ENCODE measurements at places on chromosomes 16 and 17.

GRCh38 chr16:585351-585750 is 4.5 kb upstream of the RAB40C start:
- no peak for DNase-seq

GRCh38 chr17:49566668-49567071 is 9.0 kb upstream of the NXPH3 start:
- no peak for DNase-seq

DNA sequence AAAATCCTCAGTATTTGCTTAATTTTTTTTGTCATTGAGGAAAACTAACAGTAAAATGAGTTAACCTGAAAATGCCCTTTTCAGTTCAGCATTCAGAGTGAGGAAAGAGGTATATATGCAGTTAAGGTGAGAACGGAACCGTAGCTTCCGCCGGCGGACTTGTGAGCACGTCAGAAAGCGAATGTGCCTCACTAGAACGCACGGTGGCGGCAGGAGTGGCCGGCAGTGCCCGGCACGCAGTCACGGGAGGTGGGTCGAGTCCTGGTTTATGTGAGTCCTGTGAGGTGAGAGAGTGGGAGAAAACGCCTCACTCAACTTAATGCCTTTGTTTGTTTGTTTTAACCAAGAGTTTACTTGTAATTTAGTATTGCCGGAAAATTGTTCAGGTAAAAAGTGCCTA is 6.1 kb downstream of the SEC14L1 start:
- DNase-seq: no peak

GRCh38 chr17:74840989-74841666 is 18.6 kb downstream of the GRIN2C start:
- peak; percentile 31 for DNase-seq

- no peak for DNase-seq
Measured at GRCh38 chr16:84339311-84339710, 29.0 kb upstream of the ATP2C2 start.

GRCh38 chr16:2155977-2156848 is 631 bp downstream of the TRAF7 start:
- DNase-seq: no peak

GRCh38 chr17:39674702-39675389 is 6.6 kb downstream of the PNMT start:
- DNase-seq: no peak

GRCh38 chr16:82319038-82319437 is 149.0 kb upstream of the MPHOSPH6 start:
- no peak for DNase-seq

DNA sequence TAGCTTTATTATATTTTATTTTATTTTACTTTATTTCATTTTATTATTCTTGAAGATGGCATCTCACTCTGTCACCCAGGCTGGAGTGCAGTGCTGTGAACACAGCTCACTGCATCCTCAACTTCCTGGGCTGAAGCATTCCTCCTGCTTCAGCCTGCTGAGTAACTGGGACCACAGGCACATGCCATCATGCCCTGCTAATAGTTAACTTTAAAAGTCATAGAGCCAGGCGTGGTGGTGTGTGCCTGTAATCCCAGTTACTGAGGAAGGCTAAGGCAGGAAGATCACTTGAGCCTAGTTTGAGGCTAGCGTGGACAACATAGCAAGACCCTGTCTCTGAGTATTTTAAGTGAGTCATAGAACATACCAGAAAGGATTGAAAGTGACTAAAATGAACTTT is 38.7 kb downstream of the ESRP2 start:
- DNase-seq: no peak

DNA sequence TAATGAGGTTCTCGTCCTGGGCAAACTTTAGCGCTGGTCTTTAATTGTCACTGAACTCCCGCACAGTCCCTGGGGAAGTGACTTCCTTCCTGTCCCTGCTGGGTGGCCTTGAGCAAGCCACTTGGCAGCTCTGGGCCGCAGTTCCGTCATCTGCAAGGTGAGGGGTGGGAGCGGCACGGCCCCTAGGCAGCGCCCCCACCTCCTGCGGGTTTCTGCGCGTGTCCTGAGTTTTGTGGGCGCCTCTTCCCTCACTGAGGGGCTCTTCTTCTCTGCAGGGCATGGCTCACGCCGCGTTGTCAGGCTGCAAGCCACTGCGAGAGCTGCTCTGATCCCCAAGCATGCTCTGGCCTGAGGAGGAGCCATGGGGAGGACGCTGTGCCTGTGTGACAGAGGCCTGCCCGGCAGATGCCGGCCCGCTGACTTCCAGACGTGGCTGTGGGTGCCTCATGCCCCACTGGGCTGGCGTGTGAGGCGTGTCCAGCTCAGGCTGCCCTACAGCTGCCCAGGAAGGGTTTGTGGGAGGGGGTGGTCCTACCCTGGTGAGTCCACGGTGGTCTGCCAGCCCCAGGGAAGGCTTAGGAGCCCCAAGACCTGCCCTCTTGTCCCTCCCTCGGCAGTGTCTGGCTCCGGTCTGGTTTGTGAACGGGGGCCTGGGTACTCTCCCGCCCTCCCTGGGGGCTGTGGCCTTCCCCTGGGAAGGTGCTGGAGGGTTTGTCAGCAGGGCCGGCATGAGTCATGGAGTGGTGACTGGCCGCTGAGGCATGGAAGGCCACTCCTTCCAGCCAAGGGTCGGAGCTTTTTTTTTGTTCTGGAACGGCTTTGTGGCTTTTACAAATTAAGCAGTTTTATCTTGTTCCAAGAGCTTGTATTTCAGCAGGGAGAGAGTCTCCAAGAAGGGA is 182.0 kb downstream of the SEC14L1 start:
- no peak for DNase-seq

DNA sequence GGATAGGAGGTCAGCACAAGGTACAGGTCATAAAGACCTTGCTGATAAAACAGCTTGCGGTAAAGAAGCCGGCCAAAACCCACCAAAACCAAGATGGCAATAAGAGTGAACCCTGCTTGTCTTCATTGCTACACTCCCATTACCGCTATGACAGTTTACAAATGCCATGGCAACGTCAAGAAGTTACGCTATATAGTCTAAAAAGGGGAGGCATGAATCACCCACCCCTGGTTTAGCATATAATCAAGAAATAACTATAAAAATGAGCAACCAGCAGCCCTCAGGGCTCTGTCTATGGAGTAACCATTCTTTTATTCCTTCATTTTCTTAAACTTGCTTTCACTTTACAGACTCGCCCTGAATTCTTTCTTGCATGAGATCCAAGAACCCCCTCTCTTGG is 1.0 kb upstream of the HSBP1 start:
- no peak for DNase-seq

DNA sequence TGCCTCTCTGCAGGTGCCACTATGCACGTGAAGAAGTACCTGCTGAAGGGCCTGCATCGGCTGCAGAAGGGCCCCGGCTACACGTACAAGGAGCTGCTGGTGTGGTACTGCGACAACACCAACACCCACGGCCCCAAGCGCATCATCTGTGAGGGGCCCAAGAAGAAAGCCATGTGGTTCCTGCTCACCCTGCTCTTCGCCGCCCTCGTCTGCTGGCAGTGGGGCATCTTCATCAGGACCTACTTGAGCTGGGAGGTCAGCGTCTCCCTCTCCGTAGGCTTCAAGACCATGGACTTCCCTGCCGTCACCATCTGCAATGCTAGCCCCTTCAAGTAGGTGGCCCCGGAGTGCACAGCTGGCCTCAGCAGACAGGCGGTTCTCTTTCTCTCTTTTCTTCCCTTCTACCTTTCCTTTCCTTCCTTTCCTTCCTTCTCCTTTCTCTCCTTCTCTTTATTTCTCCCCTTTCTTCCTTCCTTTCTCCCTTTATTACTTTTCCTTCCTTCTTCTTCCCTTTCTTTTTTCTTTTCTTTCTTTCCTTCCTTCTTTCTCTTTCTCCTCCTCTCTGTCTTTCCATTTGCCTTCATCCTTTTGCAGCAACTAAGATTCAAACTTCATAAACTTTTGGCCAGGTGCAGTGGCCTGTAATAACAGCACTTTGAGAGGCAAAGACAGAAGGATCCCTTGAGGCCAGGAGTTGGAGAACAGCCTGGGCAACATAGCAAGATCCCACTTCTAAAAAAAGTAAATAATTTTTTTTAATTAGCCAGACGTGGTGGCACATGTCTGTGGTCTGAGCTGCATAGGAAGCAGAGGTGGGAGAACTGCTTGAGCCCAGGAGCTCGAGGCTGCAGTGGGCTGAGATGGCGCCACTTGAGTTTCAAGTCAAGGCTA is 46.7 kb downstream of the SCNN1B start:
- no peak for DNase-seq

Data from CD4-positive, alpha-beta T cell treated with Interferon alpha-2 for 1 hour (primary cell).